ENCODE measurements at places on chromosomes 13 and 19. TPM values are rescaled to one million over a fixed set of nuclear protein-coding genes. Genes with fewer than 3 reads are reported as not detected.
A peak's percentile ranks its signal among the peaks of the same experiment; 100 is the strongest.

DNA sequence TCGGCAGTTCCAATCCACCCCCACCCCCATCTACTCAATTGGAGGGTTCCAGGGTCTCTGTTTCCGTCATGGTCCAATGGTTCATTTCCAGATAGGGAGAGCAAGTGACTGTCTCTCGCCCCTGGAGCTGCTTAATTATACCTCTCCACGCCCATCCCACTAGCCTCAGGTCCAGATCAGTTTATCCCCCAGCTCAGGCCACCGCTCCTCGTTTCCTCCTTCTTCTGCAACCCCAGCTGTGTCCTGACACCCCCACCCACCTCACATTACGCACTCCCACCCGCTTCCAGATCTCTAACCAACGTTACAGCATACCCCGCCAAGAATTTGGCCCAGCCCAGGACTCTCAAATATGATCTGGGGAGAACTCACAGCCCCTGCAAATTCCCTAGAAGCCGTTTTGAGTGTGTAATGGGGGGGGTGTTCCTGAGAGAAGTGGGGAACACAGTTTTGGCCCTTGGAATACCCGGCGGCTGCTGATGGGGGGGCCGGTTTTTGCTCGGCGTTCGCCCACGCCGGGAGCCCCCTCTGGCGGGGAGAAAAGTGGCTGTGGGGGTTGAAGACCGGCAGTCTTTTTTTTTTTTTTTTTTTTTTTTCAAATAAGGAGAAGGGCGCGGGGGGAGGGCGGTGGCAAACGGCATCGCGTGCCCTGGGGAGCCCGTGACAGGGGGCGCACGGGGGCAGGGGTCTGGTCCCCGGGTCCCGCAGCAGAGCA lies 1.7 kb upstream of the PDE4A start:
- DNase-seq: no peak

- DNase-seq: no peak
Observed at GRCh38 chr13:40438999-40439797, 227.2 kb downstream of the FOXO1 start.

- DNase-seq: peak; percentile 97
Observed at GRCh38 chr19:45691516-45692186, at the start of gene SNRPD2. TSS of gene SNRPD2 (minus strand) at chr19:45691953. CDS start at chr19:45691888, 65 bp downstream.

DNA sequence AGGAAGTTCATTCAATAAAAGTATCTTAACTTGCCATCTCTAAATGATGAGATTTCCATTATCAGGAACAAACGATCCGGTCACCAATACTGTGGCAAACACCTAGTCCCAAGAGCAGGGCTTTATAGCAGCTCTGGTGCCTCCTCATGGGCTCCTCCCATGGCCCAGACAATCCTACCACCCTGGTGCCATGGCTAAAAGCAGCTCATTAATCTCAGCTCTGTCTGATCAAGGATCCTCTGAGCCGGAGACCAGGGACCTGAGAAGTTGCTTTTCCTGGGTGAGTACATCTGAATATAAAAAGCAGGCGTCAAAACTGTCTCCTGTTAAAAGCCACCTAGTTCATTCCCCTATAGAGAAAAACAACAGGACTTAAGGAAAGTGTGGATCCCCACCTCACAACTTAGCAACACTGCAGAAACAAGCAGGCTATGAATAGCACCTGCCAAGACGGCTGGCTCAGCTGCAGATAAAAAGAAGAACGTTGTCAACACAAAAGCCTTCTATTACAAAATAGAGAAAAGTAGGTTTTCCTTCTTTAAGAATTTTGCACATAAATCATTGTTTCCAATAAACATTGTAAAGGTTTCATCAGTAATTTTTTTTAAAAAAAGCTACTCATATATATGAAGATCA lies 30.3 kb downstream of the TSHZ3 start:
- peak; percentile 7 for DNase-seq

GRCh38 chr19:49272204-49272603 lies 52.8 kb downstream of the SLC6A16 start:
- no peak for DNase-seq

Gene DAND5
- total RNA-seq: 11.4 TPM

DNA sequence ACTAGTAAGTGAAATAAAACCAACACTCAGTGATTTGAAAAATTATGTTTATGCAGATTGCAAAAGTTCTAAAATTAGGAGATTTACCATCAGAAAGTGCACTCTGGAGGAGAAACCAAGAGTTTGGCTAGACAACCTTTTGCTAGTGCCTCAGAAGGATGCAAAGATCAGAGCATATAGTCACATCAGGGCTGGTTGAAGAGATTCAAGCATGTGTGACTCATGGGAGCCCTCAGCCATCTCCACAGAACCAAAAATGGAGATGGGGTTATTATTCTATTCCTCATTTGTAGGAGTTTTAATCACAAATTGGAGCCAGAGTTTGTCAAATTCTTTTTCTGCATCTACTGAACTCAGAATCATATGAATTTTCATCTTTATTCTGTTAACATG lies 32.9 kb upstream of the OXGR1 start:
- DNase-seq: no peak

DNA sequence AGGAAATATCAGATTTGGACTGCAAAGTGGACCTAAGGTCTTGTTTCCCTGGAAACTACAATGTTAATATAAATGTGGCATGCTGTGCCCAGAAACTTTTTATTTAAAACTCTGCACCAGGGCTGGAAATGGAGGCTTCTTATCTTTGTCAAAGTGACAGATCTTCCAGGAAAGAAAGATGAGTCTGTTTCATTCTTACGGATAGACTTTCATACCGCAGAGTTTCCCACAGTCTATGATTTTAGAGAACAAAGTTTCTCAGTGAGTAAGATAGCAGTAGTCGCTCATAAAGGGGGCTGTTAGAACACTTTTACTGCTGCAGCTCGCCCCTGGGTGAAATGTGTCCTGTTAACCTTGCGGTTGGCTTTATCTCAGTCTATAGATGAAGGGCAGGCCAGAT lies 6.7 kb downstream of the CLEC11A start:
- no peak for DNase-seq

DNA sequence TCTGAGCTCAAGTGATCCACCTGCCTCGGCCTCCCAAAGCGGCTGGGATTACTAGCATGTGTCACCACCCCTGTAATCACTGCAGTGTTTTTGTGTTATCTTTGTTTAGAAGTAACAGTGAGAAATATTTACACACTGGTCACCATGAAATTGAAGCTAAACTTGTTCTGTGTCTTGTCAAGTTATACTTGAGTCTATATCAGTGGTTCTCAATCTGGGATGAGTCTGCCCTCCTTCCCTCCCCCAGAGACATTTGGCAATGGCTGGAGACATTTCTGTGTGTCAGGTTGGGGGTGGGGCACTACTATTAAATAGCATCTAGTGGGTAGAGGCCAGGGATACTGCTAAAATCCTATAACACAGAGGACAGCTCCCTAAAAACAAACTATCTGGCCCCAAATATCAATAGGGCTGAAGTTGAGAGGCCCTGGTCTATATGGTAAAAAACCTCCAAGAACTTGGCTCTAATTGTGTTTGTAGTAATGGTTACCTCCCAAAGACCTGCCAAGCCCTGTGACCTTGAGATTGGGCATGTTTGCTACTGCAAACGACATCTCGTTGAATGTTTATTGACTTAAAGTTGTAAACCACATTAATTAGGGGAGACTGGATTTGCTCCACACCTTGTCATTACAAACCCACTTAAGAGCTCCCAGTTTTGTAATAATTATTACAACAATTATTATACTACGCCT lies 6.9 kb downstream of the CTU1 start:
- no peak for DNase-seq

DNA sequence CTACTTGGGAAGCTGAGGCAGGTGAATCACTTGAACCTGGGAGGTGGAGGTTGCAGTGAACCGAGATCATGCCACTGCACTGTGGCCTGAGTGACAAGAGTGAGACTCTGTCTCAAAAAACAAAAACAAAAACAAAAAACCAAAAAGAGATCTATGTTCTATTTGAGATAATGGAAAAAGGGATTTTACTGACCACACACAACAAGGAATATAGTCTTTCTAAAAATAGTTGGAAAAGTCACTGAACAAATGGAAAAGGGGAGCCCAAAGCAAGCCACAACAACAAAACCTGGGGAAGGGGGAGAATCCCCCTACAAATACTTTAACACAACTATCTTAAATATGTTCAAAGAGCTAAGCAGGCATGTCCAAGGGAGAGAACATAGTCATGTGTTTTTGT lies 37.3 kb downstream of the ZNF558 start:
- no peak for DNase-seq

DNA sequence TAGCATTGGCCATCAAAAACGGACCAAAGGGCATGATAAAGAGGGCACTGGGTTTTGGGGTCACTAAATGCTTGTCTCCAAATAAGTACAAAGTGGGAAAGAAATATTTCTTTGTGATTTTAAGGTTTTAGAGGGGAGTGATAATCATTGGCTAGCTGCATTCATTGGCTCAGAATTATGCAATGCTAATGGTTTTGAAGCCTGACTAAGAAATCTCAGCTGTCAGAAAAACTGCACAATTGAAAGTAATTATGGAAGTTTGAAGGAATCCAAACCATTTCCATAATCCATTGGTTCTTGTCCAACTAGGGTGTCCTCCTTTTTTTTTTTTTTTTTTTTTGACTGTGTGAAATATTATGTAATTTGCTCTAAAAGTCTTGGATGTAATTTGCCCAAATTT lies 88.2 kb upstream of the ARGLU1 start:
- no peak for DNase-seq

DNA sequence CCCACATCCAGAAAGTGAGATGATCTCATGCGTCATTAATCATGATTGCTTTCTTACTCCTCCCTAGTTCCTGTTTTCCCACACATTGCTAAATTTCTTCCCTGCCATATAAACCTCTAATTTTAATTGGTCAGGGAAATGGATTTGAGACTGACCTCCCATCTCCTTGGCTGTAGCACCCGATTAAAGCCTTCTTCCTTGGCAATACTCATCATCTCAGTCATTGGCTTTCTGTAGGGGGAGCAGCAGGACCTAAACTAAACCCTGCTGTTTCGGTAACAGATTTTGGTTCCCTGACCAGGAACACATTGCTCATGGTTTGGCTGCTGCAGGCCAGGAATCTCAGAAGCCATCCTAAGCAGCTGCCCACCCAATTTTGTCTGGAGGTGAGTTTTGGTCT lies 61.7 kb downstream of the SPRYD7 start:
- no peak for DNase-seq

- DNase-seq: peak; percentile 82
Observed at GRCh38 chr19:6125571-6125989, 9.9 kb upstream of the ACSBG2 start.

DNA sequence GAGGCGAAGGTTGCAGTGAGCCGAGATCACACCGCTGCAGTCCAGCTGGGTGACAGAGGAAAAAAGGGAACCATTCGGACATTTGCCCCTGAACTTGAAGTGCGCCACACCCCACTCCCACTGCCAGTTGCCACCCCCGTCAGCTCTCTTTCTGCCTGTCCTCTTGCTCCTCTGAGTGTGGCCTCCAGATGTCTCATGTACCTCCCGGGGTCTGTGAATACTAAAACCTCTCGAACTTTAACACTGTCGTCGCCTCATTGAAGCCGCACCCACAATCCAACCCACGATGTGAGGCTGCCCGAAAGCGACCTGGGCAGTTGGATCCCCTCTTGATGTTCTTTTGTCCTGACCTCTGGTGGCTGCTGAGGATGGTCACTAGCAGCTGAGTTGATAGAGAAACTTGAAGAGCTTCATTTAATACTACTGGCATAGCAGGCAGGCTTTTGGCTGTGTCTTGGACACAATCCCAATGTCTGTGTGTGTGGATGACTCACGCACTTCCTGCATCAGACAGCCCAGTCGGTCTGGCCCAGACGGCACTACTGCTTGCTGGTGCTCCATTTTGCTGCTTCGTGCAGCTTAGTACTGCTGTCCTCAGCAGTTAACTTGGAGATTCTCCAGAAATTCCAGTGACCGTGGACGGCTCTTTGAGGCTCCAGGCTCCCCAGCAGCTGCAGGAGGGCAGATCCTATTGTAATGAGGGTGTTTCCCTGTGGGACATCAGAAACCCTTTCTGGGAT lies 4.2 kb downstream of the FPR3 start:
- peak; percentile 91 for DNase-seq

Gene TNFSF9
- not detected for total RNA-seq

GRCh38 chr19:14383661-14384555 lies 2.7 kb downstream of the ADGRE5 start:
- peak; percentile 85 for DNase-seq

Gene ZNF780A
- 11.2 TPM for total RNA-seq

Gene TBXA2R
- 1.9 TPM for total RNA-seq

GRCh38 chr13:111539791-111540446 lies 219.5 kb downstream of the TEX29 start:
- peak; percentile 57 for DNase-seq

Gene ETV2
- total RNA-seq: 0.78 TPM

DNA sequence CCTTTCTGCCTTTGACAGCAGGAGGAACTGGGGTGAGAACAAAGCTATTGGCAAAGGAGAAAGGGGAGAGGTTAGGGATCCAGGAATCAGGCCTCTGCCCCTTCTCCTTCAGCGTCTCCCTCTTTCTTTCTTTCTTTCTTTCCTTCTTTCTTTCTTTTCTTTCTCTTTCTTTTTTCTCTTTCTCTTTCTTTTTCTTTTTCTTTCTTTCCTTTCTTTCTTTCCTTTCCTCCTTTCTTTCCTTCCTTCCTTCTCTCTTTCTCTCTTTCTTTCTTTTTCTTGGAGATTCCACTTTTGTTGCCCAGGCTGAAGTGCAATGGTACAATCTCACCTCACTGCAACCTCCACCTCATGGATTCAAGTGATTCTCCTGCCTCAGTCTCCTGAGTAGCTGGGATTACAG lies 75.6 kb downstream of the TRPM4 start:
- no peak for DNase-seq

- no peak for DNase-seq
Observed at GRCh38 chr13:113635048-113635420, 23.0 kb downstream of the ATP4B start.

Gene ZNF835
- 2.6 TPM for total RNA-seq

DNA sequence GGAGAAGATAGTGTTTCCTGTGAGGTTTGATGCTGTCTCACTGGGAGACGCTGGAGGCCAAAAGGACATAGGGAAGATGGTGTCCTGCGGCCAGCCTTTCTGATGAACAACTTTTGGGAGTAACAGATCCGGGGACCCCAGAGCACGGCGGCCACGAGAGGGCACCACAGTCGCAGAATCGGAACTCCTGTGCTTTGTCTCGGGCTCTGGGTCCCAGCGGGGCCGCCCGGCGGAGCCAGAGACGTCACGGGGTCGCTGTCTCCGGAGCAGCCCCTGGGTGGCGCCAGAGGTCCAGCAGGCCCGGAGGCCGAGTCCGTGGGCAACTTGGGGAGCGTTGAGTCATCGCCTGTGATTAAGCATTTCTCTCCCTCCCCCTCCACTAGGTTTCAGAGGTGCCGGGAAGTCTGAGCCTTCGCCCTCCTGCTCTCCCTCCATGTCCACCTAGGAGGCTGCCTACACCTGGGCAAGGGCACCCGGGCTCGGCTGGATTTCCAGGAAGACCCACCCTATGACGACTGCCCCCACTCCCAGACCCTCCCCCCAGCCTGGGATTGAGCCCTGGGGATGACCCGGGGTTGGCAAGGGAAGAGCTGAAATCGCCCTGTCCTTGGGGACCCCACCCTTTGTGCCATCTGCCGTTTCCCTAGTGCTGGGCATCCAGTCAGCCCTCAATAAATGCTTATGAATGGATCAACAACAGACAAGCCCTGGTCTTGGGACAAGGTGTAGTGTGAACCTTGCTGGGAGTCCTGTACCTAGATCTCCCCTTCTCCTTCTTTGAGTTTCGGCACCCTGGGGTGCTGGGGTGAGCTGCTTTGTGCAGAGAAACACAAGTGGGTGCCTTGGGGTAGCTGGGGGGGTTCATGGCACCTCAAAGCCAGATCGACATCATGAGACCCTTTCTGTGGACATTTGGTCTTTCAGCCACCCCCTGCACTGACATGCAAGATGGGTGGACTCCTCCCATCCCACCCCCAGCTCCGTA lies 3.4 kb downstream of the NANOS3 start:
- DNase-seq: peak; percentile 99
